ENCODE measurements at places on chromosomes 1 and 21.

DNA sequence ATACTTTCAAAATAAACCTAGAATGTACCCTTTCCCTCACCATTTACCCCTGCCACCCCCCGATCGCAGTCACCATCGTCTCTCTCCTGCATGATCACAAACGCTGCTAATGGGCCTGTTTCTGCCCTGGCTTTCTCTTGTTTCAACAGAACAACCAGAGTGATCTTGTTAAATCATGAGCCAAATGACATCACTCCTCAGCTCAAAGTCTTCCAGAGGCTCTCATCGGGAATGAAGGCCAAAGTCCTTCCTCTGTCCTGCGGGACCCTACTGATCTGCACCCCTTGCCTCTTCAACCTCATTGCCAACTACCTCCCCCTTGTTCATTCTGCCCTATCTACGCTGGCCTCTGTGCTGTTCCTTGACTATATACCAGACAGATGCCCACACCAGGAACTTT, 39.4 kb upstream of the PTGFRN start:
- DNase-seq = no peak

DNA sequence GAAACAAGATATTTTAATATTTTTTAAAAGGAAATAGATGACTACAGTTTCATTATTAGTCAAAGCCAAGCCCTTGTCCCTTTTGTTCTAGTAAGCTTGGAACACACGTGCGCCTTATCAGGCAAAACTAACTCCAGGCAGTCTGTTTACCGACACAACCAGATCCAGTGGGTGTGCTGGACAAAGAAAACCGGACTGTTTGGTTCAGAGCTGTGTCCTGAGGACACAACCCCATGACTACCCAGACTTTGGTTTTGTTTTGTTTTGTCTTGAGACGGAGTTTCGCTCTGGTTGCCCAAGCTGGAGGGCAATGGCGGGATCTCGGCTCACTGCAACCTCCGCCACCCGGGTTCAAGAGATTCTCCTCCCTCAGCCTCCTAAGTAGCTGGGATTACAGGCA, 13.9 kb upstream of the RHOU start:
- no peak for DNase-seq

DNA sequence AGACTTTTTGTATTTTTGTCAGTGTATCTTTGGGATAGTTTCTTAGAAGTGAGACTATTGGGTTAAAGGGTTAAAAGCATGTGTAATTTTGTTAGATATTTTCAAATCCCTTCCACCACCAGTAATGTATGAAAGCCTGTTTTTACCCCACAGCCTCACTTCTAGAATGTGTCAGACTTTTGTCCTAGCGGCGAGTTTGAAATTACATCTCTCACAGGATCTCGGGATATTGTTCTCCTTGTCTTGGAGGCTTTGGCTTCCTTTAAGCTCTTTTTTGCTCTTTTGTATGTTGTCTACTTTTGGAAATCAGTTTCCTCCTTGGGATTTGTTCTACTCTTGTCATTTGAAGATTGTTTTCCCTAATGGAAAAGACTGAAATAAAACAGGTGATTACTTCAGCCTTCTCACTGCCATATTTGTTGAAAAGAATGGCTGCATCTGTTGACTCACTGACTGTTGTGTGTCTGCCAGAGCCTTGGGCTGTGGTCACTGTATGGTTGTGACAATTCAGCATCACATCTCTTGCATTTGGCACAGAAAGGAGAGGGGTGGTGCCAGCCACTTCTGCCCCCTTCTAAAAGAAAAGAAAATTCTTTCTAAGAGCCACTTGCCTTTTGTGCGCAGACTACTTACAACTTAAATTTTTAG, 22.6 kb downstream of the ST3GAL3 start:
- DNase-seq = no peak

- DNase-seq = no peak
Observed at GRCh38 chr1:191984856-191985255, 173.4 kb upstream of the RGS18 start.

DNA sequence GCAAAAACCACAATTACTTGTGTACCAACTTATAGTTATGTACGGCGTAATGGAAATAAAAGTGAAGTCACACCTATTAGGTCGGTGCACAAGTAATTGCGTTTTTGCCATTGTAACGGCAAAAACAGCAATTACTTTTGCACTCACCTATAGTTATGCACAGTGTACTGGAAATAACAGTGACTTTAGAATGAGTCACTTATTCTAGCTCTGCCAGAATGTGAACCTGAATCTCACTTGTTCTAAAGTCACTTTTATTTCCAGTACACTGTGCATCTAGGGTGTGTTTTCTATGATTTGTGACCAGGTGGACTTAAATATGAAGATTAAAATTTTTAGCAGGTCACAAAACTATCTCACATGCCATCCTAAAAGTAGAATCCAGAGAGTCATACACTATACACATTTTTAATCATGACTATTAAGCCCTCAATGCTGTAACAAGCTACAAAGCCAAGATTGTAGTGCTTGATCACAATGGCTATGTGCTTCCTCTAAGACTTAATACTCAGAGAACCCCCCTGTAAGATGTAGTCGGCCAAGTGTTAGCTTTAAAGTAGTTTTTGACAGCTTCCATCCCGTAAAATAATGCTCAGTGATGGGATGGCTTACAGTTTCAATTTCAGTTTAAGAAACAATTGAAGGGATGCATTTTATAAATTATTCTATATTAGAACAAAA, 218.8 kb downstream of the NEGR1 start:
- no peak for DNase-seq

- no peak for DNase-seq
Observed at GRCh38 chr1:202276081-202276715, 65.5 kb downstream of the UBE2T start.

DNA sequence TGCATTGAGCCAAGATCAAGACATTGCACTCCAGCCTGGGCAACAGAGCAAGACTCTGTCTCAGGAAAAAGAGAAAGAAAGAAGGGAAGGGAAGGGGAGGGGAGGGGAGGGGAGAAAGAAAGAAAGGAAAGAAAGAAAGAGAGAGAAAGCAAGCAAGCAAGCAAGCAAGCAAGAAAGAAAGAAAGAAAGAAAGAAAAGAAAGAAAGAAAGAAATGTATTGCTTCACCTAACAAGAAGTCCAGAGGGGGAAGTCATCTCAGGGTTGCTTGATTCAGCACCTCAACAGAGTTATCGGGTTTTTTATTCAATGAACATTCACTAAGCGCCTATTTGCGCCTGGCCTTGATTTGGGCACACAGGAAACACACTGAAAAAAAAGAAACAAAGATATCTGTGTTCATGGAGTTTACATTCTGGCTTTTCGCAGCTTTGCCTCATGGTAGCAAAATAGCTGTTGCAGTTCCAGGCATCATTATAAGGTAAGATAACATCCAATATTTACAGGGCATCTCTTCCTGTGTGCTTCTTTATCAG, 8.2 kb upstream of the RCSD1 start:
- DNase-seq = no peak

DNA sequence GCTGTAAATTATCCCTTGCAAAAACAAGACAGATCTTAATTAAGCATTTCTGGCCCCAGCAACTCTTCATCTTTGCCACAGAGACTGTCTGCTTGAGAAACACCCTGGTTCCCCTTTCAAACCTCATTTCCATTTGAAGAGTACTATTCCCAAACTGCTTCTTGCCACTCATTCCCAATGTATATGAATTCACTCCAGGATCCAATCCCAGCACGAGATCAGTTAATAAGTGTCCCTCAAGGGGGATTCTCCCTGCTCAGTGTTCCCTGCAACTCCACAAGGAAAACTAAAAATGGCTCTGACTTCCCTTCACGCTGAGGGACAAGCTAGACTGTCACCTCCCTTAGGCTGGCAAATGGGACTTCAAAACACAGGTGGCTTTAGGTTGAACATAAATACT, 173.2 kb downstream of the SIPA1L2 start:
- DNase-seq = no peak

- no peak for DNase-seq
Observed at GRCh38 chr1:230501849-230502248, 75.7 kb upstream of the PGBD5 start.

DNA sequence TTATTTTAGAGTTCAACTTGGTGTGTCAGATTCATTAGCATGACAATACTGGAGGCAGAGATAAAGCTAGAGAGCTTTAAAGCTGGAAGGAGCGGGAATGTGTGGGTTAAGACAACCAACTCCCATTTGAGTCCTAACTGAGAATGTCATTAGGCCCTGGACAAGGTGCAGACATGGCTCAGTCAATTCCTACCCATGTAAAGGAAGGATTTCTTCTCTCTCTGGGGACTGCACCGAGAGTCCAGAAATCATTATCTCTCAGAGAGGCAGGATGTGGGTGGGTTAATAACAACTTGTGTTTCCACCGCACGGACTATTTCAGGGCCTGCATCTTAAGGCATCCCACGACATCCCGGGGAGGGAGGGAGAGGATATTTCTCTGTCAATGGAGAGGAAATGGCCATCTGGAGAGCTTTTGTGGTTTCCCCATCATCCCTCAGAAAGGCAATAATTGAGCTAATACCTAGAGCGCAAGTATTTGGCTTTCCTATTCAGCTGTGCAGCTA, 46.7 kb upstream of the SARS1 start:
- no peak for DNase-seq

GRCh38 chr1:19616489-19616888, 27.6 kb upstream of the NBL1 start:
- DNase-seq = no peak

GRCh38 chr1:1891349-1892078, 627 bp upstream of the GNB1 start:
- DNase-seq = peak; percentile 64

GRCh38 chr1:192601567-192601966, 26.0 kb downstream of the RGS1 start:
- no peak for DNase-seq

DNA sequence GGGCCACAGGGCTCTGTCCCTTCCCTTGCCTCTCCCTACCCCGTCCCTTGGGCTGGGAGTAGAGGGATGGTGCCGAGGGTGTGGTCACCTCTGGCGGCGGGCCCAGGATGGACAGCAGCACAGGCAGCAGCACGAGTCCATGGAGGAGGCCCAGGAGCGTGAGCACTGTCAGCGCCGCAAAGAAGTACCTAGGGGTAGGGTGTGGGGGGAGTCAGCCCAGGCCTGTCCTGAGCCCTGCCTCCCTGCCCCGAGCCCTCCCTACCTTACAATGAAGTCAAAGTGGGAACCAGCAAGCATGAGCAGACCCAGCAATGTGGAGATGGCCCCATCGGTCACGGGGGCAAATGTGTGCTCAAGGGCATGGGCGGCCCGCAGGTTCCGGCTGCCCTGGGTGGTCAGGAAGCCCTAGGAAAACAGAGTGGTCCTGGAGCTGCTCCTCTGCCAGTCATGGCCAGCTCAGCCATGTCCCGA, 14.7 kb downstream of the BTBD19 start:
- DNase-seq = no peak

DNA sequence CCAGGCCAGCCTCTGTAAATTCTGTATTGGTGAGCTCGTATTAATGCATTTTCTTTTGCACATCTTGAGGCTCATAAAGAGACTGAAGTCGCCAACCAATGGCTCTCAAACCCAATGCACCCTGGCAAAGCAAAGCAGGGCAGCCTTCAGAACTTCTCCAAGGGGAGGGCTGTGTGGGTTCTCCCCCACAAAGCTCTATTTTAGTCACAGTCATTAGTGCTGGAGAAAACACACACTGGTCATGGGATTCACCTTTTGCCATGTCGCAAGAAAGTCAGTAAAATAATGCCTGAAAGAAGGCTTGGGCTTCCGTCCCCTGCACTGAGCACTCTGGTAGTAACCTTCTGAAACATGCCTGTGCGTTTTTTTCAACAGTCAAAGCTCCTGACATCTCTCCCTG, 26.3 kb upstream of the ATF3 start:
- DNase-seq = no peak

DNA sequence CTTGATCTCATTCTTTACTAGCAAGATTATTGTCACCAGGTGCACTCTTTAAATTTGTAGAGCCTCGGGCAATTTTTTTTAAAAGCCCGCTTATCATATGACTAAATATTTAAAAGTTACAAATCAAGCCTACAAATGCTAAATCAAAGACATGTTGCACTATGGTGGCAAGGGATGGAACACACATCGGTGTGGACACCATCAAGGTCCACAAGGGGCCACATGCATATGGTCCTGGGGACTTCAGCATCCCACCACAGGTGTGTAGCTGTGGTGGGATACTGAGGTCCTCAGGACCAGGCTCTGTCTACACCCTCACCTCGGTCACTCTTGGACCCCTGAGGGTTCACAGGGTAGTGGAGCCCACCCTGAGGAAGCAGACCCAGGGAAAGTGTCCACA, 45.8 kb downstream of the FAM78B start:
- DNase-seq = no peak

DNA sequence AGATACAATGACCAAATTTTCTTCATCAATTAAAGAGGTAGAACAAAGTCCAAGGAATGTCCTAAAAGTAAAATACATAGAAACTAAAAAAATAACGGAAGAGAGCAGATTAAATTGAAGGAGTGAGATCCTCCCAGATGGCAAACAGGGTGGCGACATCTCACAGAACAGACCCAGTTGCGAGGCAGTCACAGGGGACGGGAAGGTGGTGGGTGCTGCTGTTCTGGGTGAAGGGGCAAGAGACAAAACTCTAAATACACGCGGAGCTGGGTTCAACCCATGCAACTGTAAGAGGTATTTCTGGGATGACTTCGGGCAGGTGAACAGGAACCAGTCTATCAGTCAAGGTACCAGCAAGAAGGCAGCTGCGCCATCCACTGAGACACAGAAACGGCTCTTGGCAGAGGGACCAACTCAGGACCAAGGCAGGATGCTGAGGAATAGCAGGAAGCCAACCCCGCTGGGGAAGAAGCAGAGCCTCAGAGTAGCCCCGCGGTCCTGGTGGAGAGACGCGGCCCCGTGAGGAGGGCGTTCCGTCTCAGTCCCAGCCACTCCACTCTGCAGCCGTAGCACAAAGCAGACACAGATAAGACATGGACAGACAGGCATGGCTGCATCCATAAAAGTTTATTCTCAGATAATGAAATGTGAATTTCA, 32.2 kb downstream of the WDR4 start:
- no peak for DNase-seq

DNA sequence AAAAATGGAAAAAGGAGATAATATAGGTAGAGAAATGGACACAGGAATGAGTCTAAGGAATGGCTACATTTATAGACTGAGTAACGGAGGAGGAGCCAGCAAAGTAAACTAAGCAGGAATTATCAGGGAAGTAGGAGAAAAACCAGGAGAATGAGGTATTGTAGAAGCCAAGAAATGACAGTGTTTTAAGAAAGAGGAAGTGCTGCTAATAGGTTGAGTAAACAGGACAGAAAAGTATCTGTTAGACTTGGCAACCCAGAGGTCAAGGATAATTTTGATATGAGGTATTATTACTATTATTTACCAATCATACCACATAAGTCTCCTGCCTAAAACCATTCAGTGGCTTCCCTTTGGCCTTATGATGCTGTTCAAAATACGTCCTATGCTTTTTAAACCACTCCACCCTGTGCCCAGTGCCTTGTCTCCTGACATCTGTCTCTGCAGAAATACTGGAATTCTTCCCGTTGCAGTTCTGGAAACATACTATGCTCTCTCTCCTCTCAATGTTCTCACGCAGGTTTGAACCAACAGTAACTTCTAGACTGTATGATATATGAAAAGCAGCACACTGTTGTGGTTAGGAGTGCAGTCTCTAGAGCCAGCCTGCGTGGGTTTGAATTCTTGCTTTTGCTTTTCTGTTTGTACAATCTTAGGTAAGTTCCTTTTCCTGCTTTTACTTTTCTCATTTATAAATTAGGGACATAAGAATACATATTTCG, 24.6 kb upstream of the NEK7 start:
- no peak for DNase-seq
